ENCODE measurements at places on chromosomes 5 and 9.

DNA sequence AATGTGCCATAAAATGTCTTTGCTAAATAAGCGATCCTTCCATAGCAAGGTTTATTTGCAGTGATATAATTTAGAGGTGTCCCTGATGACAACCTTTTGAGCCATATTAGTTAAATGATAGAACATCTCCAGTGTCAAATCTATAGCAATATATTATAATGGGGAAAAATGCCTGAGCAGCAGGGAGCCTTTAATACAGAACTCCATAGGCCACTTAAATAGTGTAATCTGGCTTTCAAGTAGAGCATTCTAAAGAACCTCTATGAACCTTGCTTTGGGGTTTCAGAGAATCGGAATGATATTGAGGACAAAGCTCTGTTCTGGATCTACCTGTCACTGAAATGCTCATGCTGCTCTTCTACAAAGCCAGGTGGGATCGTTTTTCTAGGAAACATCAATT is 96.7 kb upstream of the MEF2C start:
- DNase-seq: no peak

DNA sequence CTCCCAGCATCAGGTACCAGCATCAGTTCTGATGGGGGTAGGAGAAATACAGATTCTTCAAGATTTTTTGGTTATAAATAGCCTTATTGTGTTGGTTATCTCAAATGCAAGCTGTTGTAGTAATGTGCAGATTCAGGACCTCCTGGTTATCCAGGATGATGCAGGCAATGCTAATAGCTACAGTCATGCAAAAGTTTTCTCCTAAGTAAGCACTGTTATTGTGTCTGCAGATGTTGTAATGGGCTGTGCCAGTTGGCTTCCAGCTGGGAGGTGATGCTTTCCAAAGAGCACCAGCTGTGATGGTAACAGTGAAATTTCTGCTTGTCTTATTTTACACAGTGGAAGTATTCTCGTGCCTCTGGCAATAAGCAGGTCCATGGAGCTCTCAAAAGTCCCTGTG is 719.2 kb upstream of the CTNND2 start:
- no peak for DNase-seq

DNA sequence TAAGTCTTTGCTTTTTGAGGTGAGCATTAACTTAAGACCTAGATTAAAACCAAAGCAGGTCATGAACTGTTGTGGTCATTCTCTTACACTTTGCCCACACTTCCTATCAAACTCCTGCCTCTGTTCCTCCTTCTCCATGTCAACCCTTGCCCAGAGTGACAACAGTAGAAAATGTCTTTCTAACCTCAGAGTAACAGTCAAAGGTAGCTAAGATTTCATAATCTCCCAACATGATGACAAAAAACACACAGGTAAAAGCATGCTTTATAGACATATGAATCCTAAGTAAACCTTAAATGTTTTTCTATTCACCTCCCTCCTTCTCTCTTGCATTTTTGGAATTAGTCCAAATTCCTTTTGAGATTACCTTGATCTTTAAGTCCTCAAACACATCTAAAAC is 422.3 kb downstream of the SPATA31D1 start:
- DNase-seq: no peak

DNA sequence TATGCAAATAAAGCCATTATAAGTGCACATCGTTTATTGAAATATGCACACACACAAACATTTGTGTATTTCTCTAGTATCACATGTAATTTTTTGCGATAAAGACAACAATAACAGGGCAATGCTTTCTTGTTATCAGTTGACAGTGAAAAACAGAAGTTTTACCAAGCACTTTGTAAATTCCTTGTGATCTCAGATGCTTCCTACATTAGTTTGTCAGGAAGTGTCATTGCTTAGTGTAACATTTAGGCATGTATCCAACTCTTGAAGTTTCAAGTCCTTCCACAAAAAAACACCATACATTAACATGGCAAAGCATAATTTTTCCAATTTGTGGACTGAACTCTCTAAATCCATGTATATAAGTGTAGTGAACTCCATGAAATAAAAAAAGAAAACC is 46.4 kb downstream of the MOCS2 start:
- no peak for DNase-seq

DNA sequence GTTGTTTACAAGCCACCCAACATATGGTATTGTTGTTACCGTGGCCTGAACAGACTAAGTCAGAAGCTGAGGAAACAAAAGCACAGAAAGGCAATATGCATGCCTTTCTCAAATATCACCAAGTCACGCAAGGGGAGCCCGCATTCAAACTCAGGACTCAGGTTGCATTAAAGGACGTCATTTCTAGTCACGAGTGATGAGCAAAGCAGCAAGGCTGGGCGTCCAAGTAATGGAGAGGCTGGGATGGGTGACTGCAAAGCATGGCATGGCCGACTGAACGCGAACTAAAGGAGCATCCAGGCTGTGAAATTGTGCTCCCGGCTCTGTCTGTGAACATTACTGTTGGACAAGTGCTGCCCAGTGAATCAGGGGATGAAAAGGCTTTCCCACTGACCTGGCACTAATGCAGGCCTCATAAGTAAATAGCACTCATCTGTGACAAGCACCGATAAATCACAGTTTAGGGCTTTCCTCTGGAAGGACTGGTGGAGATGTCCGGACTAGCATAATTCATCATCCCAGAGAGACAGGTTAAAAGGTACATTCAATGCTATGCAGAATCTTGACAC is 202.8 kb downstream of the SPOCK1 start:
- DNase-seq: no peak

DNA sequence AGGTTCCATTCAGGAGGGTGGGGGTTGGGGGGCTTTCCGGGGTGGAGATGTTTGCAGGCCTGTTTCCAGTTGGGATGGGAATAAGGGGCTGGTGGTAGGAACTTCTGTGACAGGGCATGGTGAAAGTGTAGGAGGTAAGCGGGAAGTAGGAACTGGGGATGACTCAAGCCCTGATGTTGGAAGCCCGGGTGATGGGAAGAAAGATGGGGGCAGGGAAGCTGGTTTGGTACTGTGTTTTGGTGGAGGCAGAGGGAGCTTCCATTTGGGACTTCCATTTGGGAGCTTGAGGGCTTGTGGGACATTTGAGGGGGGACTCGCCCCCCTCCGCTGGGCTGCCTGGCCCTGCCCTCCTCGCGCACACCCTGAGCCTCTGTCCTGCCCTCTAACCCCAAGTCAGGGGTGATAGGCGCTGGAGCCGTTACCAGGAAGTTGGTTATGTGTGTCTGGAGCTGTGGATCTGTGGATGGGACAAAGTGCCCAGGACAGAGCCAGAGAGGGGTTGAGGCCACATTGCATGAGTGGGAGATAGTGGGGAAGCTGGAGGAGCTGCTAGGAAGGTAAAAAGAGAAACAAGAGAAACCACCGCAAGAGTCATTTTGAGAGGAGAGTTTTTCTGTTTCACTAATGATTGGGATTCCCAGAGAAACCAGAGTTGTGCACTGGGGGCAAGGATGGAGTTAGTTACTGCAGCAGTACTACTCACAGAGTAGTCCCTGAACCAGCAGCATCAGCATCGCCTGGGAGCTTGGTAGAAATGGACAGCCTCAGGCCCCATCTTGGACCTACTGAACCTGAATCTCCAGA is 6.6 kb downstream of the RGS14 start:
- no peak for DNase-seq

- no peak for DNase-seq
Measured at GRCh38 chr5:94702729-94703128, 84.3 kb downstream of the SLF1 start.

GRCh38 chr5:1860949-1861348 is 21.8 kb downstream of the IRX4 start:
- no peak for DNase-seq

- no peak for DNase-seq
Measured at GRCh38 chr9:118558026-118558425, 811.2 kb downstream of the BRINP1 start.

DNA sequence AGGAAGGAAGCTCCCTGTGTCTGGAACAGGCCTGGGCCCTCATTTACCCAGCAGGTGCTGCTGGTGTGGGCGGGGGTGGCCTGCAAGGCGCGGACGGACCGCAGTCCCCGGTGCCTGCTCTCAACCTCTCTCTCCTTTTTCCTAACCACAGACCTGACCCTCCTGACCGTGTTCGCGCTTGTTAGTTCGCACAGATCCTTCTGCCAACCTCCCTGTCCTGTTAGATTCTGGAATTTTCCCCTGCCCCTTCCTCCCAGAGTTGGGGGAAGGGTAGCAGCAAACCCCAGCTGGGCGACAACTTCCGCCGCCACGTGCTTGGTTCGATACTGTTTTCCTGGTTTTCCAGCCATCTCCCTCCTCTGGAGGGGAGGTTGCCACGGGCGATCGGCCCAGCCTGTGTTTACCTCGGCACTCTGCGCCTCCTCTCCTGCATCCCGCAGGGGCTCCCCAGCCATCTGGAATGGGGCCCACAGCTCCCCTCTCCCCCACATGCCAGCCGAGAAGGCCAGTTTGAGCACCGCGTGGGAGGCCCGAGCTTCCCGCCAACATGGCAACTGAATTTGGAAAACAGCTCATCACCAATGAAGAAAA is 70.8 kb upstream of the UNC5A start:
- no peak for DNase-seq
